NCI-H774 (cell line): ENCODE measurements at places on chromosomes 13 and 19.

- DNase-seq, result no peak
Observed at GRCh38 chr19:40445780-40446262, 1.7 kb upstream of the SERTAD3 start.

- DNase-seq, result no peak
Observed at GRCh38 chr13:44974056-44974793, 15.0 kb downstream of the NUFIP1 start.

GRCh38 chr13:106361621-106362020, 173.8 kb downstream of the EFNB2 start:
- DNase-seq, result no peak

- DNase-seq, result no peak
Observed at GRCh38 chr19:49936549-49936948, 7.2 kb upstream of the NUP62 start.

DNA sequence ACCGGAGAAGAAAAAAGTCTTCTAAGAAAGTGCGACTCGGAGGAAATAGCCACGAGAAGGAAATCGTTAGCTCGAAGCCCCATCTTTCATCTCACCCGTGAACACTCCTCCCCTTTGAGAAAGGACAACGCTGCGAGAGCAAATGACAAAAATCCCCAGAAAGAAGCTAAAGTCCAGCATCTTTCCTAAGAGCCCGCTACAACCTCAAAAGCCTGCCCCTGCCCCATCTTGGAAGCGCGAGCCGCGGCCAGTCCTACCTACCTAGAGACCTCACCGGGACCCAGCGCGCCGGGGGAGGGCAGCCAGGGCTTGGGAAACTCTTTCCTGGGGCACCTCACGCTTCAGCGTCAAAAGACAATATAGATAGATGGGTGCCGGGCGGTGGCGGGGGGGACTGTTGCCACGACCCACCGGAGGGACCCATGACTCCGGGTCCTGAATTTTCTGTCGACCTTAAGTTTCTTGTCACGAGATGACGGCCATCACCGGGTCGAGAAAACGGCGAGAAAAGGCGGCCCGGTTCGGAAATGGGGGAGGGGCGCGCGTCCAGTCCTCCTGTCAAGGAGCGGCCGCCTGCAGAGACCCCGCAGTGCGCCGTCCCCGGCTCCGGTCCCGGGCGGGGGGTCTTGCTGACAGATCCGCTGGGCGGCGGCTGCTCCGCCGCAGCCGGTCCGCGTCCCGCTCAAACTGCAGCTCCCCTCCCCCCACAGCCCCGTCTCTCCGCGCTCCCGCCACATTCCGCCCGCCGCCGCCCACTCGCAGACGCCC, 65.9 kb downstream of the KCNRG start:
- peak; percentile 8 for DNase-seq

DNA sequence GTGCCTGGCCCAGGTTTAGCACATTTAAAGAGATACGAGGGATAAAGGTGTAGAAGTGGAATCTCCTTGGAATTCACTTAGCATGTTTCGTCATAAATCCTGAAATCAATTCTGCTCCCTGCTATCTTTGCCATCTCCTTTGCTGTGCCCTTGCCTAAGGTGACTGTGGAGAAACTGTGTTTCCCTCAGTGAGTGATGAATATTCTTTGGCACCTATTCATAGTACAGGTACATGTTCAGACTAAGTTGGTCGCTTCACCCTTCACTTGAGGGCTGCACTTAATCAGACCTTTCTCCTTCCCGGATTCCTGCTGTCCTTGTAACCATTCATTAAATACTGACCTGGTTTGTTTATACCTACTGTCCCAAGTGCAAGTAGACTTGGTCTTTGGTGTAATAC, 17.8 kb downstream of the PCCA start:
- no peak for DNase-seq

- DNase-seq, result no peak
Observed at GRCh38 chr13:106471957-106472543, 63.4 kb downstream of the EFNB2 start.

- peak; percentile 69 for DNase-seq
Observed at GRCh38 chr19:3857449-3858003, 11.3 kb downstream of the ZFR2 start.

DNA sequence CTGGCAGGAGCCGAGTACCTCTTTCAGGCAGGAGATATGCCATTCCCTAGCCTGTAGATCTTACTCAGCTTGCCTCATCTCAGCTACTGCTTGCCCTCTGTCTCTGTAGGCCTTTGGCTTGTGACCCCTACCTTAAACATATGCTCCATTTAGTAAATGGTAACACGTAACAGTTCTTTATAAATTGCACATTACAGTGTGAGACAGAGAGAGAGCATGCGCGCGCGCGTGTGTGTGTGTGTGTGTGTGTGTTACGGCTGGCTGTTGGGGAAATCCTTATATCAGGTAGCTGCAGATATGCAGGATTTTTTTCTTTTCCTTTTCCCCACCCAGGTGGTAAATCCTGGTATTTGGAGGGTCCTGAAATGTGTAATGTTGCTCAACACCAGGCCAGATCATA, 4.2 kb downstream of the SPINT2 start:
- no peak for DNase-seq

DNA sequence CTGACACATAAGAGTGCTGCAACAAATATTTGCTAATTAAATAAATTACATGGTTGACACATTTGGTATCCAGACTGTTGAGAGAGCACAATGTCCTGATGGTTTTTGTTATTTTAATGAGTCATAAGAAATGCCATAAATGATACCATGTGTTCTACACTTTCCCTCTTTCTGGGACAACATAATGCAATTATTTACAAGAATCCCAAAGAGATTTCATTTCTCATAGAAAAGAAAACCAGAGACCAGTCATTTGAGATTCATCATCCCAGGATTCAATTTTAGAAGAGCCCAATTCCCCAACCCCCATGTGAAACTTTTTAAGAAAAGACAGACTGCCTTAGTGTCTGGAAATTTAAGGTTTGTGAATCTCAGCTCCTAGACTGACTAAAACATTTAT, 399.6 kb downstream of the DCT start:
- DNase-seq, result no peak

- DNase-seq, result no peak
Observed at GRCh38 chr13:19634256-19634740, 839 bp downstream of the MPHOSPH8 start.

DNA sequence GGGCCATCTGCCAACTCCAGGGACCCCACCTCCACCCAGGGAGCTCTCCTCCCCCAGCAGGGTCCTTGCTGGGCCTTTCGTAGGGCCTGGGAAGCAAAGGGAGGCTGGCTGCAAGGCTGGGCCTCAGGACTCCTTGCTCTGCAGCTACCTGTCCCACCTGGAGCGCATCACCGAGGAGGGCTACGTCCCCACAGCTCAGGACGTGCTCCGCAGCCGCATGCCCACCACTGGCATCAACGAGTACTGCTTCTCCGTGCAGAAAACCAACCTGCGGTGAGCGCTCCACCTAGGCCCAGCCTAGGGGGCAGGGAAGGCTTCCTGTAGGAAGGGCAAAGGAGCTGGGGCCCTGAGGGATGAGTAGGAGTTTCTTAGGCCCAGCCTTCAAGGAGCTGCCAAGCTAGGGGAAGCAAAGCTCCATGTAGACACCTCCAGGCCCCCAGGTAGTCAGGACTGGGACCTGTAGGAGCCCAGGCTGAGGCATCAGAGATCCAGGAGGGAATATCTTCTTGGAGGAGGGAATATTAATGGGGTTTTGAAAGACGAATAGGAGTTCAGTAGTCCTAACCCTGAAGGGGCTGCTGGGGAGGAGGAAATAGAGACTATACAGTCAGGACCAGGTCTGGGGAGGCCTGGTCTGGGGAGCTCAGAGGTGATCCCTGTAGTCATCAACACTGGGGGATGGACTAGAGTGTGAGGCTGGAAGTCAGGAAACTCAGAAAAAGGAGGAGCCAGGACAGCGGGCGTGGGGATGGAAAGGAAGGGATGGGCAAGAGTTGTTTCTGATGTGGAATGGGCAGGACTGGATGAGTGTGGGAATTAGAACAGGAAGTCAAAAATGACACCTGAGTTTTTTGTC, 16.0 kb downstream of the GNA15 start:
- DNase-seq, result no peak

- DNase-seq, result no peak
Observed at GRCh38 chr13:53694814-53695532, 666.4 kb downstream of the OLFM4 start.

DNA sequence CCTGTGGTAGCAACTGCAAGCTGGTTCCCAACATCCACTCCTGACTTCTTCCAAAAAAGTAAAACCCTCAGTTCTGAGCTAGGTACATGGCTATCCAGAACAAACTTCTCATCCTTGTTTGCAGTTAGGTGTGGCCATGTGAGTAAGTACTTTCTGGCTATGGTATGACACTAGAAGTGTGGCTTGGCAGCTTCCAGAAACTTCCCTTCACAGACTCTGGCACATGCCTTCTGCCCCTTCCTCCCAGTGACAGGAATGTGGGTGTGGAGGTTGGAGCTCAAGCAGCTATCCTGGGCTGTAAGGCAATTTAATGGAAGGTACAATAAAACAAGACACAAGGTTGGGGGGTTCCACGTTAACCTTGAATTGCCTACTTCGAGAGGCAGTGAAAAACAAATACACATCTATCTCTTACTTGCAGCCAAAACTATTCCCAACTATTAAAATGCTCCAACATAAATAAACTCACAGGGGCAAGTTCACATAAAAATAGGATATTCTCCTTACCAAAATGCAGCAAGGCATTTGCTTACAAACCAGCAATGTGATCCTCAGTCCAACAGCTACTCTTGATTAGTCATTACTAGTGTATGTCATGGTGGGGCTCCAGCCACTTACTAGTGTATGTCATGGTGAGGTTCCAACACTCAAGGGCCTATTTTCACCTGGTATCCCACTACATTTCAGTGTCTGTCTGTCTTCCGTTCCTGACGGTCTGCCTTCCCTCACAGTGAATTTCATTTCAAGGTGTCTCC, 3.1 kb downstream of the SMG9 start:
- no peak for DNase-seq
